GM10248 (cell line): ENCODE measurements at places on chromosomes 13 and 19.

DNA sequence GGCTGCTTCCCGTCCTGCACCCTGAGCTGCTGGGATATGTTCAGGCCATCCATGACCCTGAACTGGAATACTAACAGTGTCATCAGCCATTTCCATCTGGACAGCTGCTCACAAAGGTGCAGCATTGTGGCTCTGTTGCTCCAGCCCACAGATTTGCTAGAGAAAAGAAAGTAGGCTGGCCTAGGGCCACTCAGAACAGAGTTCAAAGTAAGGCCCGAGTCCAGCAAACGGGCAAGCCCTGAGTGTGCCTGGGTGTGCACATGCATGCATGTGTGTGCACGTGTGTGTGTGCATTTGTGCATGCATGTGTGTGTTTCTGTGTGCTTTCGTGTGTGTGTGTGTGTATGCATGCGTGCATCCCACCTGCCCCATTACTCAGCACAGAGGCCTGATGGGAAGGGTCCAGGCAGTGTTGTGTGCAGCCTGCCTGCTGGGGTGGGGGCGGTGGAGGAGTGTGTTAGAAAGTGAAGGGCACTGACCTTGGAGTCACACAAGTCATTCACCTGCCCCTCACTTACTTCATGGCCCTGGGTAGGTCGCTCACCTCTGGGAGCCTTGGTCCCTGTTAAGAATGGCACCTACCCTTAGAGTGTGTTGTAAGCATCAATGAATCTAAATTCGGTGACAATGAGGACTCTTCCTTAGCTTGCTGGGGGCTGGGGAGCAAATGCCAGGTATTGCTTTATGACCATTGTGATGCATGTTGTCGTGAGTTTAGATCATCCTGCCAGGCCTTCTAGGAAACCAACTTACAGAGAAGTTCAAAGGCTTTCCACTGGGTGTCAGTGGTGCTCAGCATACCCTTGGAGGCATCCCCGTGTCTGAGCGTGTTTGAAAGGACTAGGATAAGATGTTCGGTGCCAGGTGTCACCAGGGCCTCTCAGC lies 53.2 kb downstream of the GPR12 start:
- peak; percentile 52 for DNase-seq

DNA sequence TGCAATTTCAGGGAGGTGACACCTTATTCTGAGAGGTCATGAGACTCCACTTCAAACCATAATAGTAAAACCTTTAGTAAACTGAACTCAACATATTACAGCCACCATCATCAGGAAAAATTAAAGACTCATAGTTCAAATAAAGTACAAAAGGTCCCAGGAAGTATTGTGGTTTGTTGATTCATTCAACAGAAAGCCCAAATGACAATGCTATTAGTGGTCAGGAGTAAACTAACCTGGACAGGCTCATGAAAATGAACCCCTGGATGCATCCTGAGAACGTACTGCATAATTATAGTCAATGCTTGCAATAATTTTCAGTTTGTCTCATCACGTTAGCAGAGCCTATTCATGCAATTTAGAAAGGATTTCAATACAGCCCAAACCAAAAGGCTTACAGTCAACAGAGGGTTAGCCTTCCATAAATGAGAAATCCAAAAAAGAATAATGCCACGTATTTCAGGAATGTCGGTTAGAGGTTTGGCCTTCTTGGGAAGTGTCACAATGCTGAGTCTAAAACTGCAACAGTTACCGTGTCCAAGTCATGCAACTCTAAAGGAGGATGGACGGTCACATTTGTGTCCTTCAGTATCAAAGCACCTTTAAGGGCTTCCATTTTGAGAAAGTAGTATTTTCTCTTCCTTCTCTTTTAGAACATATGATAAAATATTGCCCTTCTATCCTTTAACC lies 280.8 kb downstream of the ABCC4 start:
- DNase-seq, result no peak

GRCh38 chr13:106426909-106427308 lies 108.6 kb downstream of the EFNB2 start:
- no peak for DNase-seq

DNA sequence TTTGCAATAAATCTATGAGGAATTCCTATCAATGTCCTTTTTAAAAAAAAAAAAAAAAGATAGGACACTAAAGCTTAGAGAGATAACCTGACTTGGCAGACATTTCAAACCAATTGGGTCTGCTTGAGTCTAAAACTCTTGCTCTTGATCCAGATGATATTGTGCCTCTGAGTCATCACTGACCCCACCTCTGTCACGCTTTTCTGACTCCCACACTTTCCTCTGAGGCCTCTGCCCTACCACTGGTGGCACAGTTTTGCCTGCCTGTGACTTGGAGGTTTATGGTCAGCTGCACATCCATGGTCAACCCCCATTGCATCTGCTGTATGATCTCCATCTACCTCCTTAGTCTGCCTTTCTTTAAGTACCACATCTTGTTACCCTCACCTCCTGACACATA lies 328.7 kb downstream of the SPRY2 start:
- no peak for DNase-seq

- no peak for DNase-seq
Measured at GRCh38 chr13:105159841-105160240, 1375.6 kb downstream of the EFNB2 start.

- DNase-seq, result no peak
Measured at GRCh38 chr13:87779426-87779825, 108.3 kb downstream of the SLITRK5 start.

DNA sequence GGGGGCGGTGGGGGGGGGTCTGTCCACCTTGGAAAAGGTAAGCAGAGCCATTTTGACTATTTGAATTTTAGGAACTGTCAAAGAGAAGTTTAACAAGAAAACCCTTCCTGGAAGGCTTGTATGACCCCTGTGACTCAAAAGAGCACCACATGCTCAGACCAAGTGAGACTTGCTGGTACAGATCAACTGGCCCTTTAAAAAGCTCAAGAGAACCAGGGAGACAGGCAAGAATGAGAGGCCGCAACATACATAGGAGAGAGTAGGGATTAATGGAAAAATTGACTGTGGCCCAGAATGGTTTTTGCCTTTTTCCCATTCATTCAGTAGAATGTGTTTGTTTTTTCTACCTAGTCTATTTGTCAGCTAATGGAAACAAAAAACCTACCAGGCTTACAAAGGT lies 26.2 kb upstream of the ATP8A2 start:
- DNase-seq, result no peak

GRCh38 chr13:96191367-96191766 lies 101.5 kb downstream of the HS6ST3 start:
- DNase-seq, result no peak

- DNase-seq, result peak; percentile 50
Measured at GRCh38 chr19:28074773-28075172, 1138.2 kb downstream of the UQCRFS1 start.

DNA sequence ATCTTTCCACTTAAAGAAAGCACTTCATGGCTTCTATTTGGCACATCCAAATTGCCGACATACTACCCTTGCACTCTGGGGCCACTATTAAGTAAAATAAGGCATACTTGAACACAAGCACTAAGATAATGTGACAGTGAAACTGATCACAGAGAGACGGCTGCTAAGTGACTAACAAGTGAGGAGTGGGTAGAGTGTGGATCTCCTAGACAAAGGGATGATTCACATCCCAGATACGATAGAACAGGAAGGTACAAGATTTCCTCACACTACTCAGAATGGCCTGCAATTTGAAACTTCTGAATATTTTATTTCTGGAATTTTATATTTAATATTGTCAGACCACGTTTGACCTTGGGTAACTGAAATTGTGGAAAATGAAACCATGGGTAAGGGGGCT lies 1721.8 kb upstream of the SPRY2 start:
- DNase-seq, result no peak

GRCh38 chr13:109010912-109011311 lies 381.5 kb downstream of the MYO16 start:
- DNase-seq, result no peak

DNA sequence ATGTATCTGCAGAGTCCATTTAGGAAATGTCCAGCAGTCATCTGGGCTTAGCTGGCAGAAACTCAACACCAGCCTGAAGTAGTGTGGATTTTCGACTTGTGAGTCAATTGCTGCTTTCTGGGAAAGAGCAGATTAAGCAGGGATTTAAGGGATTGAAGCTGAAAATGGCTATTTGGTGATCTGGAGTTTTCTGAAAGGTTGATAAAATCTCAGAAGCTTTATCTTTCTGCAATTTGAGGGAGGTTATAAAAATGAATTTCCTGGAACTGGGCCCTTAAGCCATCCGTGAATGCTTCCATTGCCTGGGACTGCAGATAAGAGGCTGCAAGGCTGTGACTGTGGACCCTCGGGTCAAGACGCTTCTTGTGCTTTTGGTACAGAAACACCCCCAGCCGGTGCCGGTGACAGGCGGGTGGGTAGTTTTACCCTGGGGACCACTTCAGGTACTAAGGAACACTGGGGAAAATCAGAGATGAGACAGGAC lies 61.5 kb downstream of the COL4A1 start:
- DNase-seq, result no peak

DNA sequence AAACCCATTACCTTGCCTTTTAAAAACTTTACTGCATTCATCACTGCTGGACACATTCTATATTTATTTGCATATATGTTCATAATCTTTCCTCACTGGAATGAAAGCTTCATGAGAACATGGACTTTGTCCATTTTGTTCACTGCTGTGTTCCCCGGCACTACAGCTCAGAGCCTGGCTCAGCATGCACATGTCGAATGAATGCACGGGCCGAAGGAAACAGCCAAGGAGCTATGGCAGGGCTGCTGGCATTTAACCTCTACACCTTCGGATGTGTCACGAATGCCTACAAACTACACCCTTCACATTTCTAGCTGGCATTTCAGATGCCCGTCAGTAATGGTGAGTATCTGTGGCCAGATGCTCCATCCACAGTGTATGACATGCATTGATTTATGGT lies 7.6 kb downstream of the MTIF3 start:
- DNase-seq, result no peak

GRCh38 chr13:99384468-99384867 lies 77.3 kb upstream of the GPR183 start:
- DNase-seq, result no peak
